ENCODE measurements at places on chromosomes 12 and 14.

GRCh38 chr12:96359328-96359727 lies 40.9 kb downstream of the CDK17 start:
- no peak for DNase-seq

GRCh38 chr14:100611811-100612480 lies 24.7 kb upstream of the BEGAIN start:
- no peak for DNase-seq

- peak; percentile 65 for DNase-seq
Measured at GRCh38 chr14:51328064-51328771, 88.2 kb downstream of the TMX1 start.

DNA sequence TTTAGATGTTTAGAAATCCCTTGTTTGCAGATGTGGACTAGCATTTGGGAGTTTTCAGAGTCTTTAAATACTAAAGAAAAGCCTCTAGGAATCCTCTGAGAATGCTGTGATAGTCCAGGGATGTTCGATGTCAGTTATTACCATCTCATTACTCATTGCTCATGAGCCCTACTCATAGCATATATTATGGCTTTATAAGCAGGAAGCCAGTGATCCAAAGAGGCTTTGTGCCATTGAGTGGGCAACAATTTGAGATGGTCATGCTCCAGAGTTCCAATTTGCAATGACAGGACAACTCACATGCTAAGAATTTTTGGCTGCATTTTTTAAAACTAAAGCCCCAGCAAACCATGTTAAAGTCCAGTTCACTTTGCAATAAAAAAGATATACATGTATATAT lies 163.0 kb downstream of the OTOGL start:
- peak; percentile 74 for DNase-seq

GRCh38 chr14:89085737-89086382 lies 261.4 kb downstream of the TTC8 start:
- DNase-seq, result no peak

- DNase-seq, result no peak
Measured at GRCh38 chr14:48325486-48325885, 650.1 kb upstream of the MDGA2 start.

- DNase-seq, result no peak
Measured at GRCh38 chr14:92500491-92500941, 13.1 kb upstream of the RIN3 start.

GRCh38 chr12:66516561-66516960 lies 162.3 kb downstream of the GRIP1 start:
- no peak for DNase-seq

- no peak for DNase-seq
Measured at GRCh38 chr14:90553921-90554336, 157.1 kb downstream of the CALM1 start.

- peak; percentile 17 for DNase-seq
Measured at GRCh38 chr14:67186172-67186768, 3.0 kb upstream of the GARIN2 start.

GRCh38 chr12:45278447-45278846 lies 62.6 kb downstream of the ANO6 start:
- DNase-seq, result peak; percentile 45
